ENCODE measurements at places on chromosomes 3 and 15.

DNA sequence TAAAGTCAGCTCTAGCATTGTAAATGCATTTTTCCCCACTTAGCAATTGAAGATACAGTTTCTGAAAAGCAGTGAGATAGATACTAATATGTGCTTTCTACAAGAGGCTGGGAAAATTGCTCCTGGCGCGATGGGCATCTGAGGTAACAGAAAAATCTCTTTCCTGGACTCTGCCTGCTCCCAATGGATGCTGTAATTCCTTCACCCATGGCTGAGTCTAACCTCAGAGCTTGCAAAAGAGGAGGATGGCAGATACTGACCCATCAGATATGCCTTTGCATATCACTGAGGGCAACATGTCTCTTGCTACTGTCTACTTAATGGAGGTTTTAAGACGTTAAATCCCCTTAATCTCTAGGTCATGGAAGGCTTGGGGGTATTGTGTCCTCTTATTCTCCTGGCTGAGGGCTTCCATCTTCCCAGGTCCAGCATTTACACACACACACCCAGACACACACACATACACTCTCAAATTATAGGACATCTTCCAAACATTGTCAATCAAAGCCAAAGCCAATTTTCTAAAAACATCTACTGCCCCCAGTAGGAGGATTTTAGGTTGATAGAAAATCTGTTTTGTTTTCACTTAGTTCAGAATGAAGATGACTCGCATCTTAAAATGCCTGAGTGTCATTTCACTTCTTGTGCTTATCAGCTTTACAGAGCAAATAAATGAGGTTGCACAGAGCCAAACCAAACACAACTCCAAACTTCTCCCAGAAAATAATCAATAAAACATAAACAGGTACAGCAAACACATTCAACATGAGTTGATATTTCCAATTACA, 2.4 kb downstream of the TRPM1 start:
- DNase-seq, result peak; percentile 42

DNA sequence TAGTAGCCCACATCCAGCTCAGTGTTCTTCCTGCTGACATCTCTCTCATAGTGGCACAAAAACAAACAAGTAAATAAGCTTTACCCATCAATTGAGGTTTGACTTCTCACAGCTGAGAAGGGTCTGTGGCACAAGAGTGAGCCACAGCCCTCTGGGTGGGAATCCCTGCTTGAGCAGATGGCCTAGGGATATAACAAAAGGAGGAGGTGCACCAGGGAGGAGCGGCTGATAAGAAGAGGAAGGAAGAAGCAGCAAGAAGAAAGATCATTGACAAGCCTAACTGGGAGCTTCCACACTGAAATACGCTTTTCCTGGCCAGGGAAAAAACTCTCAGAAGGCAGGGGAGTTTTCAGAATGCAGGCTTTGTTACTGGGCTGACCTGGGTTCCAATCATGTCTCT, 279.8 kb downstream of the UACA start:
- no peak for DNase-seq

DNA sequence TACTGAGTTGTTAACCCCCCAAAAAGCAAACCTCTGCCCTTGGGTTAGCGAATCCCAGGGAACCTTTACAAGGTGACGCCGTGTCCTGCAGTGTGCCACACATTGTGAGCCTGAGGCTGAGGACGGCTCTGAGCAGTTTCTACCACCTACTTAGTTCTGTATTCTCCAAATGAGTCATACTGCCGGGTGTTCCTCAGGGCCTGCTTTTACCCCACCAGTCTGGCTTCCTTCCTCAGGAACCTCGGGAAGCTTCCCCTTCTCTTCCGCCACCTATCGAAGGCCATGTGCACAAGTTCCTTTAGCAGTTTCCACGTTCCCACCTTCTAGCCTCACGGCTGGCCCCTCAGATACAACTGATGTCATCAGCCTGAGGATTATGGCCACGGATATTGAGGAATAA, 384.0 kb upstream of the TPM1 start:
- no peak for DNase-seq

- peak; percentile 84 for DNase-seq
These were observed 127.4 kb upstream of the ABHD17C start for GRCh38 chr15:80567721-80568157.

- no peak for DNase-seq
These were observed 113.1 kb downstream of the TIGIT start for GRCh38 chr3:114406922-114407321.

- DNase-seq, result no peak
These were observed 3.2 kb downstream of the SERP1 start for GRCh38 chr3:150543128-150543527.

DNA sequence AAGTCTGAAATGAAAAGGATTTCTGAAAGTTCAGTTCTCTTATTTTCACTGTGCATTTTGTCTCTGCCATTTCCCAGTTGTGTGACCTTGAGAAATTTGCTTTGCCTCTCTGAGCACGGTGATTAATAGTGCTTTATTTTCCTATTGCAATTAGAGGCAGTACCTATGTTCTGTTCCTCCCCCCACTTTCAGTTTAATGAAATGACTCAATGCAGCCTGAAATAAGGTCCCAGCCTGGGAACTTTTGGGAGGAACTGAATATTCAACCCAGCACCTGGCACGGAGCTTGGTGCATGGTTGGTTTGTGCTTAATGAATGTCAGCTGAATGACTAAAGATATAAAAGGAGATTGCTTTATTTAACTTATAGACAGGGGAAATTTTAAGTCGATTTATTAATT, 352.6 kb downstream of the PDCD6IP start:
- no peak for DNase-seq

DNA sequence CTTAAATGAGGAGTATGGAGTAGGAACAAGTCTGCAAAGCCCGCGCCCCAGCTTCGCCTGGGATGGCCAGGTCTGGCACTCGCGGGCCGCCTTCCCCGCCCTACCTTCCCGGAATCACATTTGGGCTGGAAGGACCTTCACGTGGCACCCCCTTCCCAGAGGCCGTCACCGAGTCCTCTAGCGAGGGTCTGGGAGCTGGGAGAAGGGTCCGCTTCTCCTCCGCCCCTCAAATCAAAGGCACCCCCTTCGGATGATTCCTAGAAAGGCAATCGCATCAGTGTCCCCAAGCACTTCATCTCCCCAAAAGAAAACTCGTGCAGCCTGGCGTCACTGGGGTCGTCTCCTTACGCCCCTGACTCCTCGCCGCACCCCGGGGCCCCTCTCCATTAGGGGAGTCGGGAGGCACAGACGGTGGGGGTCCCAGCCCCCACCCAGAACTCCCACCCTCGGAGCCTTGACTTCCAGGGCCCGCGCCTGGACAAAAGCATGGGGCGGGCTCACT, 380 bp downstream of the MYLK start:
- peak; percentile 19 for DNase-seq

GRCh38 chr3:187079090-187080022, 59.9 kb downstream of the RPL39L start:
- DNase-seq, result no peak

DNA sequence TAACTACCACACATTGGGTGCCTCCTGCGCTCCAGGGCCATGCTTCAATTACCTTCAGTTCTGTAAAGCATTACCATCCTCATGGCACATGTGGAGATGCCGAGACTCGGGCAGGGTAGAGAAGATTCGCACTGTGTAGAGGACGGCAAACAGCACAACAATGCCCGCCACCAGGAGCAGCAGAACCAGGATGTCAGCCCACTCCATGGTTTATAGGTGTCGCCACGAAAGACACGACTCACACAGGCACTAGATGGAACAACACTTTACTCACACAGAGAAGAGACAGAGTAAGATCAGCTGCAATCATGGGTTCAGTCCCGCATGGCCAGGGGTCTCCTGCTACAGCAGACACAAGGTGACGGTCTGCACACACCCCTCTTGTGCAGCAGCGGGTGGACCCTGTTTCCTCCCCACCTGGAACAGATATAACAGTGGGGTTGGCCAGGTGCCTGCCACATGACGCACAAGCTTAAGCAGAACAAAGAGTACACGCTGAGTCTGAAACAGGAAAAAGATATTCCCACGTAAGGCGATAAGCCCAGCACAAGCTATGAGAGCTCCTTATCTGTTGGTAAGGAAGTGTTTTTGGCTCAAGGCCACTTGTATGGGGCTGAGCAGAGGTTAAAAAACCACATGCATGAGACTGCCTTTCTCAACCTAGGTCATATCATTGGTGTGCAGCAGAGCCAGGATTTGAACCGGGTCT, 2.5 kb upstream of the TBC1D21 start:
- DNase-seq, result peak; percentile 44

DNA sequence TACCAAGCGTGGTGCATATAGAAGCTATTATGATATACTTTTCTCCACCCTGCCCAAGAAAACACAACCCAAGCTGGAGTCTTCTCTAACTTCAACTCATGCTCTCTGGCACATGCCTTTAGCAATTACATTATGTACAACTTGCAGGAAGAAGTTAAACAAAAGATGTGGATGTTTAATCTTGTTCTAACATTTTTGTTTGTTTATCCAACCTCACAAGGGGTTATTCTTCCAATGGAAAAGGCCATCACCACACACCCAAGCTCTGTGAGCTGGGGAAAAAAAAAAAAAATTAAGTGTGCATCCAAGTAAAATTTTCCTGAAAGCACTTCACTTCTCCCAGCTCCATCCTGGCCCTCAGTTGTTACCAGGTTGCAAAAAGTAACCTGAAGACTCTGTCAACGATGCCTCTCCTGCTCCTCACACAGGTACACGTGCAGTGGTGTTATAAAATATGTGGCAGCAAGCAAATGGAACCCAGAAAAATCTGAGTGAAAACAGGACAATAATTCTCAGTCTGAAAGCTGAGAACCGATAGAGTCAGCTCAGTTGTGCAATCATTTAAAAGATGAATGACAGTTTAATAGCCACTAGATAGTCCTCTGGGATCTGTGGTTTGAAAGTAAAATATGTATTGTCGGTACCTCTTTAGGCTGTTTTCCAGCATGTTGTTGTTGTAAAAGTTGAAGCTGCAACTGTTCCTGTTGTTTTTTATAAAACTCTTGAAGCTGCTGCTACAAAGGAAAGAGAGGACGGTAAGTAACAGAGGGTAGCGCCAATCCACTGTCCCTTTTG, 531.4 kb downstream of the FOXP1 start:
- peak; percentile 72 for DNase-seq

DNA sequence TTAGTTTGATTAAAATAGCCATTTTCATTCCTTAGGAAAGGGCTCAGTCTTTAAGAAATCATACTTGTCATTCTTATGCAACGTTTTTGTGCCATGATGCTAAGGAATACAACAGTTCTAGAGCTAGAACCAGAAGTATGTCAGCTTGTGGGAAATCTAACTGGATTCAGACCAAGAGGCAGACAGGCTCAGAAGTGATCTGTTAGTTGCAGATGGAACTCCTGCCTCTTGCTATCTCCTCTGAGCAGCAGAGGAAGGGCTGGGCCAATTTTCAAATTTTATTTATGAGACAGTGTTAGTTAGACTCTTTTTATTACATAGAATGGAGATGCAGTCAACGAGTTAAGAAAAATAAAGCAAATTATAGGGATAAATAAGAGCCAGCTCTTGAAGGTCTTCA, 48.5 kb upstream of the RYR3 start:
- no peak for DNase-seq

DNA sequence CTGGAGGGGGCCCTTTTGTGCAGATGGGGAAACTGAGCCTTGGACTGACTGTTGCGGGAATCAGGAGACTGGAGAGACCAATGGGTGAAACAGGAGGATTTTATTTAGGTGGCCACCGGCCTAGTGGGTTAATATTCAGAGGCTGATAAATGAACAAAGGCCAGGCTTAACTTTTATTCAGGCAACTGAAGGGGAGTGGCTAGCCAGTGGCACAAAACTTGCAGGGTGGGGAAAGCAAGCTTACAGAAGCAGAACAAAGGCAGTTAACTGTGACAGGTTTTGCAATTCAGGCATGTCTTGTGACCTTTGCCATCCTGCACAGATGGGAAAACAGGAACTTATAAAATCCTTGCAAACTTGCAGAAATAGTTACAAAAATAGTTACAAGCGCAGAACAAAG, 24.9 kb upstream of the ACAD9 start:
- no peak for DNase-seq

DNA sequence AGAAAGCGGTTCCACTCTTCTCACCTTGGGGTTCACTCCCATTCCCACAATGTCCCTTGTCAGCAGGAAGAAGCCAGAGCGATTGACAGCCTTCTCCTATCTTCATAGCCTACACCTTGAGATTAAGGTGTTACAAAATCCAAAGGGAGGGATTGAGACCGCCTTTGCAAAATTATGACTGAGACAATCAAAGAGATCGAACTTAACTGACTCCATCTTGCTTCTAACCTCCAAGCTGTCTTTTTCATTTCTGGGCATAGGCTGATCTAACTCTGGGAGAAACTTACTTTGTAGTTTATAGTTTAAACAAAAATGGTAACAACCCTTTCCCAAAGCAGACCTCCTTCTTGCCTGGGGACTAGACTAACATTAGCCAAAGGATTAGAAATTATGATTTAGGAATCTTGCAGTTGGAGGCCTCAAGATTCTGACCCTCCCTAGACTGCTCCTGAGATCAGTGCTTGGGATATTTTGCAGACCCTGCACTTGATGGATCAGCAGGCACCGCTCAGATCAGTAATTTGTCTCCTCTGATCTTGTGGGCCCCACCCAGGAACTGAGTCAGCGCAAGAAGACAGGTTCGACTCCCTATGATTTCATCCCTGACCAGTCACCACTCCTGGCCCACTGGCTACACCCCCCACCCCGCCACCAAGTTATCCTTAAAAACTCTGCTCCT, 40.0 kb downstream of the PAQR5 start:
- peak; percentile 12 for DNase-seq

DNA sequence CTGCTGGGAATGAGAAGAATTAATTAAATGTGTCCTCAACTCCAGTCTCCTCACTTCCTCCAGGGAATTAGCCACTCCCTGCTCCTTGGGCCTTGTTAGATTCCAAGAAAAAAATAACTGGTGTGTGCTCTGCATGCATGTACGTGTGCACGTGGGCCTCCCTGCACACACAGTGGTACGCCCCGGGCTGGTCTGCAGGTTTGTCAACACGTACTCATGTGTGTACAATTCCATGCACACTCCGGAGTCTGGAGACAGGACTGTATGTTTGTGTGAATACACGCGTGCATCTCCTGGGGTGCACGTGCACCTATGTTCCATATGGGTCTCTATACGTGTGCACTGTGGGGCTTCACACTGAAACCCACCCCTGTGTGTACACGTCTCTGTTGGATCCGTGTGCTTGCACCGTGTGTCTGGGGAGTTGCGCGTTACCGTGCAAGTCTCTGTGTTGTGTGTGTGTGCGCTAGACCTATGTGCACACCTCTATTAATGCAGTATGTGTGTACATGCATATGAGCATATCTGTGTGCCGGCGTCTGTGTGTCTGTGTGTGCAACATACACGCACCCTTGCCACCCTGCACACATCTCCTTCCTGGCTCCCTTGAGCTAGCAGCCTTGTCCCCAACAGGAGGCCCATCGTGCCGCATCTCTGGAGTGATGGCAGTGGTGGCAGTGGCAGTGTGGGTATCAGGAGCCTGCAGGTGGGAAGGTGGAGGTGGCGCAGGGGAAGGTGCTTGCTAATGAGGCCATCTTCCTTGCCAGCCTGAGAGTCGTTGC, 210.1 kb downstream of the TBC1D2B start:
- DNase-seq, result no peak

- DNase-seq, result no peak
These were observed 74.7 kb downstream of the ZBBX start for GRCh38 chr3:167305340-167305890.

Measured in fibroblast of skin of right biceps (primary cell).